ENCODE measurements at places on chromosomes 3 and 15. TPM values are rescaled to one million over a fixed set of nuclear protein-coding genes. Genes with fewer than 3 reads are reported as not detected.

Gene SCN11A
- total RNA-seq: not detected

Gene AP4E1
- 11.1 TPM for total RNA-seq

Gene ACAN
- not detected for total RNA-seq

Gene PPP2R3A
- 7.1 TPM for total RNA-seq

Gene PLSCR2
- total RNA-seq: not detected

Gene MAGEF1
- 11.7 TPM for total RNA-seq

Gene TOP2B
- total RNA-seq: 96.5 TPM

Gene PSMD6
- 150 TPM for total RNA-seq

Gene CNTN3
- 1.5 TPM for total RNA-seq

Gene GATM
- total RNA-seq: 0.32 TPM

Gene CHRD
- 0.15 TPM for total RNA-seq

Gene CCDC13
- 1.3 TPM for total RNA-seq

Gene SV2B
- total RNA-seq: not detected

Gene PRTG
- total RNA-seq: 2.9 TPM

Gene NMNAT3
- total RNA-seq: 0.30 TPM

Gene EXD1
- total RNA-seq: not detected

Gene KLHL40
- total RNA-seq: not detected

Gene BSN
- total RNA-seq: under 0.01 TPM

Gene CSPG4
- 1.2 TPM for total RNA-seq

Gene GPR87
- not detected for total RNA-seq

Gene SPG11
- 36.1 TPM for total RNA-seq

Gene EPHB3
- 0.15 TPM for total RNA-seq

Gene GRIP2
- total RNA-seq: not detected

Gene NAALADL2
- total RNA-seq: 1.5 TPM

Gene COMMD4
- 91.5 TPM for total RNA-seq

Gene BOC
- total RNA-seq: 0.15 TPM

Gene MOBP
- total RNA-seq: not detected

Gene STX19
- total RNA-seq: not detected

Gene TLR9
- not detected for total RNA-seq

Gene AGTR1
- under 0.01 TPM for total RNA-seq

Gene CYP1A2
- not detected for total RNA-seq

Gene CCDC50
- total RNA-seq: 191 TPM

Gene GOLGA8R
- total RNA-seq: 1.4 TPM

Gene ALPK3
- total RNA-seq: 9.1 TPM

Gene ATP13A4
- total RNA-seq: not detected

Gene ALG1L2
- total RNA-seq: not detected

Gene ZNF501
- 5.8 TPM for total RNA-seq

Gene FAM81A
- total RNA-seq: under 0.01 TPM

Gene NANOGP8
- total RNA-seq: not detected

Gene SUCLG2
- total RNA-seq: 39.6 TPM

Gene DYNLT2B
- 9.4 TPM for total RNA-seq

All from epithelial cell of umbilical artery (primary cell).